Vagina (tissue), 2 donors: ENCODE measurements at places on chromosomes 1 and 21. TPM values are rescaled to one million over a fixed set of nuclear protein-coding genes. Genes with fewer than 3 reads are reported as not detected.

GRCh38 chr1:218257971-218258370 lies 27.1 kb upstream of the RRP15 start:
- DNase-seq, result no peak

Gene CHD5
- 2.0 TPM for total RNA-seq

Gene DNM3
- 15.5 TPM for total RNA-seq

Gene SNRPE
- total RNA-seq, result 51.1 TPM

GRCh38 chr21:17428484-17428869 lies 84.4 kb upstream of the CXADR start:
- no peak for DNase-seq

DNA sequence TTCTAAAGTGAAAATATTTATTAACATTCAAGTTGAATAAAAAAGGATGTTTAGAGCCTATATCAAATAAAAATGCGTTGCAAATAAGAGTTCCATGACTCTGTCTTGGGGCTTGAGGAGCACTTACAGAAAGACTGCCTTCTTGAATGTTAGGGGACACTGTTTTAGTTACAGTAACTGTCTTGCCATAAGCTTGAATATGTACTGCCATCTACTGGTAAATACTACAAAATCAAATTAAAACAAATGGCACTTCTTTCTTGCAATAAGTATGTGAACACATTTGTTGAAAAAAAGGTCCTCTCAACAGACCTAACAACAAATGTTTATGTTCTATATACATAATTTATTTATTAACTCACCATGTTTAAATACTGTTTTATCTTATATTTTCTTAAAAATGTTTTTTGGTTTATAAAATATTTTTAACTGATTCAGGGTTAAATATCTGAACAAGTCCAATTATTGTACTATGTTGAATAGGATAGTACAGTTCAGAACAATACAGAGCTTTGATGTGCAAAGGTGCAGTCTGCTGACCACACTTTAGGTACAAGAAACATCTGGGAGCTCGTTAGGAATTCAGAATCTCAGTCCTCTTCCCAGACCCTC lies 199.5 kb downstream of the LRRIQ3 start:
- DNase-seq, result no peak

- no peak for DNase-seq
Observed at GRCh38 chr1:199859491-199859933, 168.0 kb upstream of the NR5A2 start.

Gene ATXN7L2
- total RNA-seq, result 4.9 TPM

GRCh38 chr21:28337315-28337714 lies 655.4 kb downstream of the LTN1 start:
- DNase-seq, result no peak

DNA sequence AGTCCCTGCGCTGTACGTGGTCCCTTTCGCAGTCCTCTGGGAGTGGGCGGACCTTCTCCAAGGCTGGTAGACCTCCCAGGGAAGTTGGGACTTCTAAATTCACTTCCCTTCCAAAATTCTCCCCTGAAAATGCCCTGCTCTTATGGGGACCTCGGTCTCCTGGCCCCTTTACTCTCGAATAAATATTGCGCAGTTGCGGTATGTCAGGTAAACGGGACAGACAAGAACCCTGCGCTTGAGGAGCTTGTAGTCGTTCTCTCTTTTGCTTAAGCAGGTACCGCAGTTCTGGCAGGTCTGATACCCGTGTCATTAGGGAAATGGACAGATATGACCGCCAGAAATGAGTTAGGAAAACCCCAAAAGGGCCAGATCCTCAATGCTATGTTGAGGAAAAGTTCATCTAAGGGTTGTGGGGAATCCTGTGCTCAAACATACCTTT lies 561 bp downstream of the KIF2C start:
- DNase-seq, result no peak

GRCh38 chr1:105544475-105544874 lies 1512.0 kb upstream of the PRMT6 start:
- DNase-seq, result no peak

DNA sequence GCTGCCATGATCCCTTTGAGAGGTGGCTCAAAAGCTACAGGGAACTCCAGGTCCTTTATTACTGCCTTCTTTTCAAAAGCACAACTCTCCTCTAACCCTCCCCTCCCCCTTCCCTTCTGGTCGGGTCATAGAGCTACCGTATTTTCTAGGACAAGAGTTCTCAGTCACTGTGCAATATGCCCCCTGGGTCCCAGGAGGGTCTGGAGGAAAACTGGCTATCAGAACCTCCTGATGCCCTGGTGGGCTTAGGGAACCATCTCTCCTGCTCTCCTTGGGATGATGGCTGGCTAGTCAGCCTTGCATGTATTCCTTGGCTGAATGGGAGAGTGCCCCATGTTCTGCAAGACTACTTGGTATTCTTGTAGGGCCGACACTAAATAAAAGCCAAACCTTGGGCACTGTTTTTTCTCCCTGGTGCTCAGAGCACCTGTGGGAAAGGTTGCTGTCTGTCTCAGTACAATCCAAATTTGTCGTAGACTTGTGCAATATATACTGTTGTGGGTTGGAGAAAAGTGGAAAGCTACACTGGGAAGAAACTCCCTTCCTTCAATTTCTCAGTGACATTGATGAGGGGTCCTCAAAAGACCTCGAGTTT lies 3.1 kb downstream of the BTG2 start:
- no peak for DNase-seq

DNA sequence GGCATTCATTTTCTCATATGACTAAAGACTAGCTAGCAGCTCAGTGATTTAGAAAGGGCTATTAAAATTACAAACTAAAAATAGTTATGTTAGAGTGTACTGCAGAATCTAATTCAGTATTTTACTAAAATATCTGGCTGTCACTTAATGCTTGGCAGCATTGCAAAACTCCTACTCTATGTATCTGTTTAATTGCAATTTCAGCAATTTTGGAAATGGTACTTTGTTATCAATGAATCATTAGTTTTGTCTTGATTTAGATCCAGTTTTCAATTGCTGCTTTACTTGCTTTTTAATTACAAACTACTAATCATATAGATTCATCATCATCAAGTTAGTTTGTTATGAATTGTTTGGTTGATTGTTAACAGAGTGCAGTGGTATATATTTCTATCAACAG lies 19.2 kb downstream of the C1orf87 start:
- DNase-seq, result no peak

Gene BRINP2
- total RNA-seq, result 0.49 TPM

DNA sequence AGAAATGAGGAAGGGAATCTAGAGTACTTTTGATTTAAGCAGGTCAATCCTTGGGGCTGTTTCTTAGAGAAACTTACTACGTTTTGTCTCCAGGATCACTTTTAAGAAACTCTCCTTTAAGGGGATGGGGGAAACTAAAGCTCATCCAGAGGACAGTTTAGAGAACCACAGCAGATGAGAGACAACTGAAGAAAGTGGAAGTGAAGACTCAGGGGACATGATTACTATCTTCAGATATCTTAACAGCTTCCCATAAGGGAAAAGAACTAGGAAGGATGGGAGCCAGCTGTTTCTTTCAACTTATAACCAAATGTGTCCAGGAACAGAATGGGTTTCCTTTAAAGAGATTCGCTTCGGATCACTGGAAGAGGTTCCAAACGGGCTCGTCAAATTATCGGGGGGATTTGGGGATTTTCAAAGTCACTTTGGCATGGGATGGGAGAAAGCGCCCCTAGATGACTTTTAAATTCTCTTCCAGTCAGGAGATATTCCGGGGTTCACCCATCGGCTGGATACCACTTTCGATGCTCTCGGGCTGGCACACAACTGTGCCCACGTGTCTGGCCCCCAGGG lies 1.2 kb downstream of the SCMH1 start:
- DNase-seq, result no peak

Gene OR2T10
- not detected for total RNA-seq

- no peak for DNase-seq
Observed at GRCh38 chr1:31575369-31576140, 760 bp upstream of the TINAGL1 start.
